ENCODE measurements at places on chromosomes 1 and 21. TPM values are rescaled to one million over a fixed set of nuclear protein-coding genes. Genes with fewer than 3 reads are reported as not detected.
A peak's percentile ranks its signal among the peaks of the same experiment; 100 is the strongest.

- DNase-seq, result no peak
These were observed 569.0 kb downstream of the LTN1 start for GRCh38 chr21:28423521-28424190.

DNA sequence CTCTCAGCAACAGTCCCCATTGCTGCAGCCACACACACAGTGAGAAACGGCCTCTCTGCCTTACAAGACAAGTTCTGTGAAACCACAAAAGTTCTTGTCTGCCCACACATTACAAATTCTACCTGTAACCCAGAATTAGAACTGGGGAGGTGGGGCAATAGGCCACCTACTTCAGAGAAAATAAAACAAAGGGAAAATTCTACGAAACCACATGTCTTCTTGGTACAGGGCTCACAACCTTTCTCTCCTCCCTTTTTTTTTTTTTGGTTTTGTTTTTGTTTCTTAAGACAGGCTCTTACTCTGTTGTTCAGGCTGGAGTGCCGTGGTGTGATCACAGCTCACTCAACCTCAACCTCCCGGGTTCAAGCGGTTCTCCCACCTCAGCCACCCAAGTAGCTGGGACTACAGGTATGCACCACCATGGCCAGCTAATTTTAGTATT, 30.2 kb downstream of the LPAR3 start:
- DNase-seq, result no peak

DNA sequence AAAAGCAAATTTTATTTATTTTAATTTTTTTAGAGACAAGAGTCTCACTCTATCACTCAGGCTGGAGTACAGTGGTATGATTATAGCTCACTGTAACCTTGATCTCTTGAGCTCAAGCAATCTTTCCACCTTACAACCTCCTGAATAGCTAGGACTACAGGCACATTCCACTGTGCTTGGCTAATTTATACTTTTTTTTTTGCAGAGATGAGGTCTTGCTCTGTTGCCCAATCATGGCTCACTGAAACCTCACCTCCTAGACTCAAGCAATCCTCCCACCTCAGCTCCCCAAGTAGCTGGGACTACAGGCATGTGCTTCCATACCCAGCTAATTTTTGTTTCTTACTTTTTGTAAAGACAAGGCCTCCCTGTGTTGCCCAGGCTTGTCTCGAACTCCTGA, 49.5 kb downstream of the DR1 start:
- DNase-seq, result no peak

- no peak for DNase-seq
These were observed 48.6 kb downstream of the CEP350 start for GRCh38 chr1:180003026-180003695.

GRCh38 chr21:34730194-34730593, 61.4 kb downstream of the CLIC6 start:
- DNase-seq, result no peak

GRCh38 chr21:16538405-16538804, 808.6 kb downstream of the USP25 start:
- DNase-seq, result no peak

GRCh38 chr1:114388432-114389003, 122.5 kb downstream of the TRIM33 start:
- DNase-seq, result no peak

DNA sequence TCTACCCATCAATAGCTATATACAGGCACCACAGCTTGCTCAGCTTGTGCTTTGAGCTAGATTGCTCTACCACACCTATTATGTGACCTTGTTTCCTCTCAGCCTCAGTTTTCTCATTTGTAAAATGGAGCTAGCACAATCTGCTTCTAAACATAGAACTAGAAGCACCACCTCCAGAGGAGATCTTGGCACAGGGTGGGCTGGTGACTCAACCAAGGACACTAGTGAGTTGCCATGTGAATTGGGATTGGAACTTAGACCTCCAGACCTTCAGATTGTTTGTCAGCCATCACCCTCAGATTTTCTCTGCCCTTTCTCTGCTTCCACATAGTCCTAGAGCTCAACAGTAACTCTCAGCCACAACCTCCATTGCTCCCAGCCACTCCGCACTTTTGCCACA, 3.0 kb upstream of the MACO1 start:
- DNase-seq, result no peak

DNA sequence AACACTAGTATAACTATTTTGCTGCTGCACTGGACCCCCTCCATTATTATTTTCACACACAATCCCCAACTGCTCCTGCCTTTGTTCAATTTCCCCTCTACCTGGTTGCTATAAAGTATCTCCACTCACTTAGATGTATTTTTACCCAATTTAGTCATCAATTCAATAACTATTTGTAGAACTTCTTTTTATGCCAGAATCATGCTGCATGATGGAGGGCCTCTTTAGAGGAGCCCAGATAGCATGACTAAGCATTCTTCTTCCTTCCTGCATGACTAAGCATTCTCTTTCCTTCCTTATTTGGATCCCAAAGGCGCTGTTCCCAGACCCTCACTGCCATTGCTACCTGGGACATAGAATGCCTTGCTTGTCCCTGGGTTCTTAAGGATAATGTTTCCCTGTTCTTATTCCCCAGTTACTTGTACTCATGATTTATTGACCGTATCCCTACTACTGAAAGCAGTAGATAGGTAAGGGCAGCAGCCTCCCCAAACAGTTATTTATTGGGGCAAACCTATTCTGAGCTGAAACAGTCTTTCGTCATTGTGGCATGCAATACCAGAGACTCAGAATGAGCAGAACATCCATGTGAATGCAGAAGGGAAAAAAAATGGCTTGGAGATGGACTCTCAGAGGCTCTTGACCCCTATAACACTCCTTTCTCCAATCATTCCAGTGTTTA, 89.3 kb upstream of the AKT3 start:
- no peak for DNase-seq

GRCh38 chr1:244384066-244384465, 67.6 kb downstream of the ADSS2 start:
- no peak for DNase-seq

DNA sequence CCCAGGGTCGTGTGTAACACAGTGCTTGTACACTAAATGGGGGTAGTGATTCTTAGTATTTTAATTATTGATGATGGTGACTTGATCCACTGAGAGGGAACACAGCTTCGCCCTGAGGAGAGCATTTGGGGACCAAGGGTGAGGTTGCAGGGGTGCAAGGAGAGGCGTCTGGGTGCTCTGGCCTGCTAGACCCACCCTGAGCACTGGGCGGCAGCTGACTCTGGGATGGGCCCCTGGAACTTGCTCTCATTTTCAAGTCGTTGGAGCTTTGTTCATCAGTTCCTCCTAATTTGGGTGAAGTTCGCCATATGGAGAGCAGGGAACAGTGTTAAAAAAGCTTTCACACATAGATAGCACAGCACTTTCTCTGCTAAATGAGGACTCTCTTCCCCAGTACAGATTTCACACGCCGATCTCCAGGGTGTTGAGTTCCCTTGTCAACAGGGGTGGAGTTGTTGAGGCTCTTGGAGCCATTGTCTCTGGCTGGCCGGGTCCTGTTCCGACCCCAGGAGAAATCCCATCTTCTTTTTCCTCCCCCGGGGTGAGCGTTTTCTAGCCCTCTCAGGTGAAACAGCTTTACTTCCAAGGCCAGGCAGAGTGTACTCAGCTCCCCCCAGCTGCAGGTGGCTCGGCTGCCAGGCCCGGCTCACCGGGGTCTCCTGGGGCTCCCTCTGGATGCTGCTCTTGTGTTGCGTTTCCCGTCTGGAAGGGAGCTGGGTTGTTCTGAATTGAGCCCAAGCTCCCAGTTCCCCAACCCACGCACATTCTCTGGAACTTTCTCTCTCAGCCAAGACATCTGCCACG, 367.4 kb downstream of the RPS6KC1 start:
- no peak for DNase-seq

GRCh38 chr1:212987702-212988322, 27.9 kb downstream of the ANGEL2 start:
- no peak for DNase-seq

DNA sequence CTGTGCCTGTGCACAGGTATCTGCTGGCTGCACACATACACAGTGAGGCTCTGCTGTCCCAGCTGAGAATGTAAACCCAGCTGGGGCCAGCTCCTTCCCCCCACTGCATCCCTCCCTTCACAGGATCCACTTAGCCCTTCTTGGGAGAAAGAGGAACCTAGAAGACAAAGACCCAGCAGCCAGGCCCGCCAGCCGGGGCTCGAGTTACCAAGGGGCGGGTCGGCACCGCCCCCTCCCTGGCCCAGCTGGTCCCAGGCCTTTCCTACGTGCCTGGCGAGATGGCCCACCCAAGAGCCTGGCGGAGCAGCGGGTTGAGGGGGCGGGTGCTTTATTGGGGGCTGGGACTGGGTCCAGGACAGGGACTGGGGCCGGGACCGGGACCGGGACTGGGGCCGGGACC, 2.1 kb downstream of the SH3BGRL3 start:
- no peak for DNase-seq

- DNase-seq, result no peak
These were observed 203.7 kb downstream of the PLA2G4A start for GRCh38 chr1:187032316-187032981.

DNA sequence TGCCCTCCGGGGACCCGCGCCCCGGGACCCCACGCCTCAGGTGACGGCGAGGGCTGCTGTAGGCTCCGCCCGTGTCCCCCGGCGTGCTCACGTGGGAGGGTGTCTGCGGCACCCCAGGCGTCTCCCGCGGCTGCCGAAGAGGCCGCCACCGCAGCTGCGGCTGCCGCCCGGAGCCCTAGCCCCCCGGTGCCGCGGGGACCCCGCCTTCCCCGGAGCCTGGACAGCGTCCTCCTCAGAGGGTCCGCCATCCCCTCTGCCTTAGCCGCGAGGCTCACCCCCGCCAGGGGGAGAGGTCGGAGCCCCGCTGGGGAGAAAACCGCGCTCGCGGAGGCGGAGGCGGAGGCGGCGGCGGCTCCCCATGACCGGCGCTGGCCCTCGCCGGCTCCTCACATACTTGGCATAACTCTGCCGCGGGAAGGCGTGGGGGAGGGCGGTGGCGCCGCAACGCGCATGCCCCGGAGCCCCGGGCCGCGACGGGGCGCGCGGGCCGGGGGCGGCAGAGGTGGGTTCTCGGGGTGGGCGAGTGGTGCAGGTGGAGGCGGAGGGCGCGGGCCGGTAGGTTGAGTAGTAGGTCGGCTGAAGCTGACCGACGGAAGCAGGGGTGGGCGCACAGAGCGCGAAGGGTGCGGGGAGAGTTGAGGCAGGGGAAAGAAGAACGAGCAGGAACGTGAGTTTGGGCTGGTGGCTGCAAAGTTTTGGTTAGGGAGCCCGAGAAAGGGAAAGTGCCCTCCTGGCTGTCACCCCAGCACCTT, 700 bp upstream of the SYDE2 start:
- no peak for DNase-seq

DNA sequence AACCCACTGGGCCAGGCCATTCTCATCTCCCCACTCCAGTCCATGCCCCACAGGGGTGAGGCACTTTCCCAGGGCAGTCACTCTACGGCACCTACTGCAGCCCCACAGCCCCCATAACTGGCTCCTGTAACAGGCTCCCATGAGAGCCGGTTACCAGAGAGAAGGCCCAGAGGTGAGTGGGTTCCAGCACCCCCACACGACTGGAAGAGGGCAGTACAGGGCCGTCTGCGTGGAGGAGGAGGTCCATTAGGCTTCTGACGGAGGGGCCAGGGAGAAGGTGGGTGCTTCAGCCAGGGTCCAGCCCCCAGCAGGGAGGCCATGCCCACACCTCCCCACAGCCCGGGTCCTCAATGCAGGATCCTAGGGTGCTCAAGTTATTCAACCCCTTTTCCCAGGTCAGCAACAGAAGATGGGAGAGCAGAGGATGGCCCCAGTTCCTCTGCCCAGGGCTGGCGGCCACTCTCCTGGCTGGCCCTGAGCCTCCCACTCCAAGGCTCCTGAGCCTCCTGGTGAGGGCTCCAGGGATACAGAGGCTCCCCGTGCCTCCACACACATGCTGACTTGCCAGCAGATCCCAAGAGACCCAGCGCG, 1.6 kb downstream of the ACAP3 start:
- DNase-seq, result no peak

DNA sequence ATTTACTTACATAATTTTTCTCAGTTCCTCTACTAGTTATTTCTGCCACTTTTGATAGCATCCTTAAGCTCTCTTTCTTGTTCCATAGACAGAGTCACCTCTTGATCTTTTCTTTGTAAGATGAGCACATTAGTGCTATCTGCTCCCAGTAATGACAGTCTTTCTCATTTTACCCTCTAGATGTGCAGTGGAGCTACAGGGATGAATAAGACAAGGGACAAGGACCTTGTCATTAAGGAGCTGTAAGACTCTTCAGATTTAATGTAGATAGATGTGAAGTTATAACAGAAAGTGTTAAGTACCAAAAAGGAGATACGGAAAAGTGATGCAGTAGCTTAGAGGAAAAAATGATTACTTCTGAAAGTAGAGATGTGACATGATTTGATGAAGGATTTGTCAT, 20.4 kb downstream of the SCP2 start:
- no peak for DNase-seq

GRCh38 chr1:234154320-234155251, 218.7 kb upstream of the COA6 start:
- peak; percentile 50 for DNase-seq

DNA sequence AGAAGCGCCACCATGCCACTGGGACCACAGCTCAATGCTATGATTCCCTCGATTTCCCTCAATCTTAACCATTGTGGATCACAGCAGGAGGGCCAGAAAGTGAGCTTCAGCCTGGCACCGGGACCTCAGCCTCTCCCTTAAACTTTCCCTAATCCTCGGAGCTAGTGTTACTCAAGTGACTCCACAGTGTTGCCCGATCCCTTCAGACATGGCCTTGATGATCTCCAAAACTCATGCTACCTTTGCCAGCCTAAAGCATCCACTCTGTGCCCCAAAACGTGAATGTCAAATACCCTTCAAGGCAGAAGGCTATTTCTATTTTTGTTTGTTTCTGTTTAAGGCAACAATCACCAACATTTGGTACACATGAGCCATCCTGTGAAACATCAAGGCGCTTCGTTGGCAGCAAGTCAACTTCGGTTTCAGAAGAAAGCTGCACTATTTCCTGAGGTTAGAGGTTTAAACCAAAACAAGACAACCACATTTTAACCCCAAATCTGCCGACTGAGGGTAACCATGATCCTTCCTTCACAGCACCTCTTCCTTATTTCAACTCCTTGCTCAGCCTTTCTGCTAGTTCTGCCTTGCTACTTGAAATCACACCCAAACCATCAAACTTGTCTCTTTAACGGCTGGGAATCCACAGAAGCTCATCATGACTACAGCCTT, 94.4 kb upstream of the KRTAP19-8 start:
- DNase-seq, result no peak

GRCh38 chr21:14318578-14318977, 64.4 kb downstream of the HSPA13 start:
- DNase-seq, result no peak

- no peak for DNase-seq
These were observed 467.2 kb downstream of the TTLL7 start for GRCh38 chr1:83531521-83532309.

- peak; percentile 49 for DNase-seq
These were observed 850 bp downstream of the SESN2 start for GRCh38 chr1:28259934-28260802.

NUDT4B gene
- total RNA-seq, result 25.3 TPM

ADAMTSL4 gene
- total RNA-seq, result 0.46 TPM

DIP2A gene
- total RNA-seq, result 22.6 TPM

ADCY10 gene
- not detected for total RNA-seq

VHLL gene
- total RNA-seq, result not detected

OR2L3 gene
- total RNA-seq, result not detected

SH2D1B gene
- not detected for total RNA-seq

KRTAP12-2 gene
- not detected for total RNA-seq

TSPEAR gene
- total RNA-seq, result not detected

TCEA3 gene
- total RNA-seq, result 6.8 TPM

C8B gene
- total RNA-seq, result not detected

TDRD5 gene
- 0.34 TPM for total RNA-seq

UBE2U gene
- total RNA-seq, result not detected

KLHDC9 gene
- total RNA-seq, result 2.9 TPM

AGMAT gene
- total RNA-seq, result 0.96 TPM

FGR gene
- total RNA-seq, result 0.41 TPM

DCDC2B gene
- not detected for total RNA-seq

DIRAS3 gene
- 0.38 TPM for total RNA-seq

Measured in kidney epithelial cell (primary cell).